ENCODE measurements at places on chromosomes 6 and 20.

GRCh38 chr6:17466707-17467106 lies 73.3 kb downstream of the CAP2 start:
- no peak for DNase-seq

GRCh38 chr6:25874118-25874517 lies at the start of gene SLC17A3:
TSS of gene SLC17A3 (minus strand) at chr6:25874243. CDS start at chr6:25868387, 5,856 bp downstream.
- DNase-seq = no peak

DNA sequence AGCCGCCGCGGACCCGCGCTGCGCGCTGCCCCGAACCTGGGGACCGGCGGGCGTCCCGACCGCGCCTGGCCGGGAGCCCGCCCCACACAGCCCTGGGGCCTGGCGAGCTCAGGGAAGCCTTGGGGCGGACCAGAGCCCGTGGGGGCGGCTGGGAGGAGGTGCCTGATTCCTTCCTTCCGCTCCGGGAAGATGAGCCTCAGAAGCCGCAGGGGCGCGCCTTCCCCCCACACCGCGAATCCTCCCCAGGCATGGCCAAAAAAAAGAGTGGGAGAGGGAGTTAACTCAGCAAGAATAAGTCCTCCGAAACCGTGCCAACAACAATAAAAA lies at the start of gene CBLN4:
Gene CBLN4, minus strand, starts transcription at position 131 of the 327 bp plus-strand sequence. CDS start 1,348 bp downstream, outside the sequence.
- DNase-seq = no peak

- no peak for DNase-seq
Measured at GRCh38 chr6:89132057-89132456, 13.8 kb upstream of the PM20D2 start.

DNA sequence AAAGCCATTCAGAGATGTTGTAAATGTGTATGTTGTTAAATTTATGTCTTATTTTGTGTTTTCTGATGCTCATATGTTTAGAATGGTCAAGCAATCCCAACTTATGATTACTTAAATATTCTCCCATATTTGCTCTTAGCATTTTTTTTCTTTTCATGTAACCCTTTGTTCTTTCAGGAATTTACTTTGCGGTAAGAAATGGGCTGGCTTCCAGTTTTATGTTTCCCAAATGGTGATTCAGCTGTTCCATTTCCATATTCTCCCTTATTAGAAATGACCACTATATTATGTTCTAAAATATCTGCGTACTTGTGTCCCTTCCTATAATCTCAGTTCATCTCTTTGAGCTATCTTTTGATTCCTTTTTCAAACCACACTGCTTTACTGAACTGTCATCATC lies 113.7 kb downstream of the CDH26 start:
- no peak for DNase-seq

Measured in renal cortex interstitium (tissue), 15 donors.